ENCODE measurements at places on chromosomes 13 and 19.

GRCh38 chr13:84648069-84648640, 765.9 kb upstream of the SLITRK1 start:
- DNase-seq, result no peak

- no peak for DNase-seq
These were observed 62.8 kb upstream of the DOCK9 start for GRCh38 chr13:99040536-99041131.

GRCh38 chr13:79533781-79534400, 52.9 kb downstream of the NDFIP2 start:
- no peak for DNase-seq

DNA sequence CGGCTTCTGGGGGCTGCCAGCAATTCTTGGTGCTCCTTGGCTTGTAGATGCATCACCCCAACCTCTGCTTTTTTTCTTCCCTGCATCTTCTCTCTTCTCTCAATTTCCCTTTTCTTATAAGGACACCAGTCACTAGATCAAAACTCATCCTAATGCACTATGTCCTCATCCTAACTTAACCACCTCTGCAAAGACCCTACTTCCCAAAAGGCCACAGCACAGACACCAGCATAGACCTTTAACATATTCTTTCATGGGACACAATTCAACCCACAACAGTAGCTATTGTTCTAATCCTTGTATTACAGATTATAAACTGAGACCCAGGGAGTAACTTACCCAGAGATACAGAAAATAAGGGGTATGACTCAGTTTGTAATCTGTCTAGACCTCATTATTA, 47.0 kb downstream of the RUBCNL start:
- no peak for DNase-seq

DNA sequence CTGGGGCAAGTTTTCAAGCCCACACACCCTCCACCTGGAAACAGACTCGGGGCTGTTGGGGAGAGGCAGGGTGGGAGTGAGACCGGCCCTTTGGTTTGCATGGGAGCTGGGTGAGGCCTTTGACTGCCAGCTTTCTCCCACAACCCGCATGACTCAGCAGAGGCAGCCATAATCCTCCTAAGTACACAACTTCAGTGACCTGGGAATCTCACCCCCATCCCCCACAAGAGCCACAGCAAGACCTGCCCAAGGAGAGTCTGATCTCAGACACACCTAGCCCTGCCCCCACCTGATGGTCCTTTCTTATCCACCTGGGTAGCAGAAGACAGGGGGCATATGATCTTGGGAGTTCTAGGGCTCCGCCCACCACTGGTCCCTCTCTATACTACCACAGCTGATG, 1615.4 kb downstream of the EFNB2 start:
- DNase-seq, result no peak

DNA sequence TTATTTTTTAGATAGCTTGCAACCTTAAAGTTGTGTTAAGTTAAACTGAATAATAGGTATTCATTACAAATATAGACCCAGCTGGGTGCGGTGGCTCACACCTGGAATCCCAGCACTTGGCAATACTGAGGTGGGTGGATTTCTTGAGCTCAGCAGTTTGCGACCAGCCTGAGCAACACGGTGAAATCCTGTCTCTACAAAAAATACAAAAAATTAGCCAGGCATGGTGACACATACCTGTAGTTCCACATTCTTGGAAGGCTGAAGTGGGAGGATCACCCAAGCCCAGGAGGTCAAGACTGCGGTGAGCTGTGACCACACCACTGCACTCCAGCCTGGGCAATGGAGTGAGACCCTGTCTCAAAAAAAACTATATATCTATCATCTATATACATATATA, 386.5 kb downstream of the PCDH17 start:
- DNase-seq, result no peak

- DNase-seq, result no peak
These were observed 11.4 kb upstream of the FUT5 start for GRCh38 chr19:5881543-5882299.

DNA sequence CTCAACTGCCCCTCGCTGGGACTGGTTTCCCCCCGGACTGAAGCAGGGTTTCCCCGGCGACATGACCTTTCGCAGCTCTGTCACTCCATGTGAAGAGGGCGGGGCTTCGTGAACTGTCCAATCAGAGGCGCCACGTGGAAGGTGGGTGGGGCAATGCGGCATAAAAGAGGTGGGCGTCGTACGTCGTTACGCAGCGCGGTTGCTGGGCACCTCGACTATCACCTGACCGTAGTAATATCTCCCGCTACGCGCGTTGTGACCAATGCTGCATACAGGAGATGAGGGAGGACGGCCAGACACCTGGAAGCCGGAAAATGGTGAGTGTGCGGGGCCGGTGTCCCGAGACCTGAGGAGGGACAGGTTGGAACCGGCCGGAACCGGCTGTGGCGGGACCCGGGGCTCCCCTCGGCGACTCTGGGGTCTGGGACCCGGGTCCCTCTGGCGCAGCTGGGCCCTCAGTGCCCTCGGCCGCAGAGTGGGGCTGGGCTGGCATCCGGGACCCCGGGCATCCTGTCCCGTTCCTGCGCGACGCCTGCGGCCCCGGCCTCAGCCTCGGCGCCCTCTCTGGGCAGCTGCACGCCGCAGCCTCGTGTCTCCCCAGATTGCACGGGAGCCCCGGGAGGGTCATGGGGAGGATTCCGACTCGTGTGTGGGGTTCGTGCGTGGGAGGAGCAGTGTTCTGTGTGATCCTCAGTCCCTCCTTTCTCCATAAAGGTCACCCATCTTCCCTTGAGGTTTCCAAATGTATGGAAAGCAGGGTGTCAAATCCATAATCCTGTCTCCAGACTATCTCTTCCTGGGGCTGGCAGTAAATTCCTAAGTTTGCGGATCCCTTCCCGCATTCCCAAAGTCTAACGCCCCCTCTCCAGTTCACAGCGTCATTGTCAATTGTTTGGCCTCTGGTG, 32.2 kb downstream of the ZNF136 start:
- no peak for DNase-seq

DNA sequence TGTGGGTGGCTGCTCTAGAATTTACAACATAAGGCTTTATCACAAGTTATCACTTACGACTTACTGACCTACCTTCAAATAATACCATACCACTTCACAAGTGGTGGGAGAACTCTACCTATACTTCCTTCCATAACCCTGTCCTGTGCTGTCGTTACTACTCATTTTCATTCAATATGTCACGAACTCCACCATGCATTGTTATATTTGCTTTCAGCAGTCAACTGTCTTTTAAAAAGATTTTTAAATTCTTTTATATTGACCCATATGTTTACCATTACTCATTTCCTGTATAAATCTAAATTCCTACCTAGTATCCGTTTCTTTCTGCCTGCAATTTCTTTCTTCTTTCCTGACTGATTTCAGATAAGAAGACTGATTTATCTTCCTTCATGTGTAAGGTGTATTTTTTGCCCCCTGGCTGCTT, 200.0 kb downstream of the KLF12 start:
- DNase-seq, result no peak

GRCh38 chr13:63693696-63694095, 2278.0 kb upstream of the PCDH20 start:
- DNase-seq, result no peak

GRCh38 chr13:48315969-48316650, 12.6 kb downstream of the RB1 start:
- no peak for DNase-seq

GRCh38 chr19:41638641-41639081, 11.8 kb upstream of the CEACAM4 start:
- DNase-seq, result no peak

DNA sequence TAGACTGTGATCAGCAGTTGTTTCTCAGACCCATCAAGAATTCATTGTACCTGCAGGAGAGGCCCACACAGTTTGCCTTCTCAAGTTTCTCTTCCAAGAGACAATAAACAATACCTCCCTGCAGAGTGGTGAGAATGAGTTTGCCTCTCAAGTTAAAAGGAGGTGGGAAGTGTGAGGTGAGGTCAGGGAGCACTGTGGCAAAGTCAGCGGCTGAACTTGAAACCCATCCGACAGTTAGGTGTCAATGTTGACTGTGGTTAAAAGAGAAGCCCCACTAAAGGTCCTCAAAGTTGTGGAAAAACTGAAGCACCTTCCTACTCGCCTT, 72.9 kb upstream of the TSC22D1 start:
- DNase-seq, result no peak

GRCh38 chr19:929891-930258, 4.0 kb downstream of the ARID3A start:
- DNase-seq, result no peak

GRCh38 chr19:9991425-9992191, 18.7 kb downstream of the COL5A3 start:
- no peak for DNase-seq

GRCh38 chr19:4473011-4473762, 1.1 kb downstream of the HDGFL2 start:
- no peak for DNase-seq

DNA sequence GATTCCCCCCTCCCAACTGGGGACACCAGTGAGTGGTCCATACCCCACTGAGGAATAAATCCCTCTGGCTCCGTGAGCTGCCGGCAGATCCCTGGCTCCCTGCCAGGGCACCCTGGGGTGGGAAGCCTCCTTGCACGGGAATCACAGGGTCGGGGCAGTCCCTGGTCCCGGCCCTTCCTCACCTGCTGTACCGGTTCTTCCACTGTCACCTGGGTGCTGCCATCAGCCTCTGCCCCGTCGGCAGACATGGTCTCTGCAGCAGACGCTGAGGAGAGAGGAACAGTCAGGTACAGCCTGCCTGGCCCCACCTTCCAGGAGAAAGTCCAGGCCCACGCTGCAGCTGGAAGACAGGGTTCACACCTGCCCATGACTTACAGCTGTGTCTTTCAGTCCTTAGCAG, 6.3 kb downstream of the PLIN3 start:
- no peak for DNase-seq

Data from H54 (cell line).